ENCODE measurements at places on chromosomes 11 and 22.

DNA sequence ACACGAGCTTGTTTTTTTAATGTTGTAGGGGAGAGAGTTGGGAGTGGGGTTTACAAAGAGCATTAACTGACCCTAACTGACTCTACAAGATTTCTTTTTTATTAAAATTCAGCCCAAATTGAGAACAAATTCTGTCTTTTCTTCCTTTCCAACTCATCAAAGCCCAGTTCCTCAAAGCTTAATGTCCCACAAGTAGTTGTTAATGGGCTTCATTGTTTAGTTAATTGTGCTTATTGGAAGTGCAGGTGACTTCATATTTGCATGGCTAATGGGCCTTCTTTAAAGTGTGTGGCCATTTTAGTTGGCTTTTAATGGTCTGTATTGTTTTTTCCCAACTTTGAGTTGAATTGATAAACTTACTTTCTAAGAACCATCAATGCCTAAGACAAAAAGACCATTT, 39.8 kb downstream of the MPPED2 start:
- DNase-seq, result no peak

- no peak for DNase-seq
These were observed 264.8 kb downstream of the INSC start for GRCh38 chr11:15379483-15379882.

DNA sequence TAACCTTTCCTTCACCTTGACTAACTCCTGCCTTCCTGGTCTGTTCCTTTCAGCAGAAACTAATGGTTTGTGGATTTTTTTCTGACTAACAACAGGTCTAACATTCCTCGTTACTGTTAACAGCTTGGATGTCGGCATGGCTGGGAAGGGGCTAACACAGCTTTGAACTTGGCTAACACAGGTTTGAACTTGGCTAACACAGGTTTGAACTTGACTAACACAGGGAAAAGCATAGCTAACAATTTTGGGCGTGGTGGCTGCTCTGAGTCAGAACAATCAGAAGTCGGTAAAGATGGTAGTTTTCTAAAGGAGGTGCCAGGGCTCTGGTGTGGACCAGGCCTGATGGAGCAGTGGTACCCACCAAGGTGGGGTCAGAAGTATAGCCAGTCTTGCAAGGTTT, 16.1 kb downstream of the MIAT start:
- no peak for DNase-seq

- DNase-seq, result no peak
These were observed 40.7 kb downstream of the MOB2 start for GRCh38 chr11:1445741-1446445.

- no peak for DNase-seq
These were observed 4.3 kb upstream of the BCR start for GRCh38 chr22:23175817-23176644.

DNA sequence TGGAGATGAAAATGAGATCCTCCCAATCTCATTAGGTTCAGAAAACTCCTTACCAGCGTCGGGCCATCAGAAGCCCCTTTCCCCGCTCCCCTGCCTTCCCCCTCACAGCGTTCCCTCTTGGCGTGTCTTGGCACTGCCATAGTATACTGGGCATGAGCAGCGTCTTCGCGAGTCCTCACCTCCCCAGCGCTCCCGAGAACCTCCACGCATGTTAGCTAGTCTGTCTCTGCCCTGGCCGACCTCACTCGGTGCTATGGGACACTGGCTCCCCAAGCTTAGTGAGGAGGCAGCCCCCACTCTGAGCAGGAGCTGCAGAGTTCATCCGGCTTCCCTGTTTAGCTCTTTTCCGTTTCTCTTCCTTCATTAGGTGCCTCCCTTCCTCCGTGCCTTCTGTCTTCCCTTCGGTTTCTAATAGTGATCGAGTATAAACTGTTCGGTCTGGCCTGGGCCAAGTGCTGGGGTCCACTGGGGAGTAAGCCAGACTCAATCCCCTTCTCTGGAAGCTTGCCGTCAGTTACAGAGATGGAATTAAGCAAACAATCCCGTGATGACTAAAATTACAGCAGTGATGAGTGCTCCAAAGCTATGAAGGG, 63.8 kb upstream of the OPCML start:
- DNase-seq, result no peak

- DNase-seq, result no peak
These were observed 161.1 kb upstream of the SNX19 start for GRCh38 chr11:131077340-131077739.

GRCh38 chr11:44625759-44626523, 60.5 kb downstream of the CD82 start:
- DNase-seq, result no peak

GRCh38 chr11:34431979-34432378, 6.8 kb upstream of the CAT start:
- DNase-seq, result no peak

DNA sequence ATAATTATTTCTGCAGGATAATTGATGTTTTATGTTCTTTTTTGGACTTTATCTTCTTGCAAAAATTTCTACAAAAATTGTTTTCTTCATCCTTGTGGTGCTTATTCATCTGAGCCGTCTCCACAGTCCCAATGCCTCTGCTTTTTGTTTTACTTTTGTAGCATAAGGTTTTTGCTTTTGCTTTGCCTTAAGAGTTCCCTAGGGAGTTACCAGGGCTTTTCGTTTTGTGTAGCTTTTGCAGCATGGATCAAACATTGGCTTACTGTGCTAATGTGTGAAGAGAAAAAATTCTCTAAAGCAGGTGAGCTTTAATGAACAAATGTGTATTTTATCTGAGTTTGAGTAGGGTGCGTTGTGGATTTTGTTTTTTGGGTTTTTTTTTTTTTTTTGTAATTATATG, 11.8 kb downstream of the XBP1 start:
- DNase-seq, result no peak

GRCh38 chr22:17057959-17058814, 26.6 kb upstream of the IL17RA start:
- DNase-seq, result peak; percentile 62

- no peak for DNase-seq
These were observed 25.4 kb downstream of the A4GALT start for GRCh38 chr22:42695294-42695693.

GRCh38 chr11:69666752-69667536, 8.2 kb downstream of the LTO1 start:
- no peak for DNase-seq

DNA sequence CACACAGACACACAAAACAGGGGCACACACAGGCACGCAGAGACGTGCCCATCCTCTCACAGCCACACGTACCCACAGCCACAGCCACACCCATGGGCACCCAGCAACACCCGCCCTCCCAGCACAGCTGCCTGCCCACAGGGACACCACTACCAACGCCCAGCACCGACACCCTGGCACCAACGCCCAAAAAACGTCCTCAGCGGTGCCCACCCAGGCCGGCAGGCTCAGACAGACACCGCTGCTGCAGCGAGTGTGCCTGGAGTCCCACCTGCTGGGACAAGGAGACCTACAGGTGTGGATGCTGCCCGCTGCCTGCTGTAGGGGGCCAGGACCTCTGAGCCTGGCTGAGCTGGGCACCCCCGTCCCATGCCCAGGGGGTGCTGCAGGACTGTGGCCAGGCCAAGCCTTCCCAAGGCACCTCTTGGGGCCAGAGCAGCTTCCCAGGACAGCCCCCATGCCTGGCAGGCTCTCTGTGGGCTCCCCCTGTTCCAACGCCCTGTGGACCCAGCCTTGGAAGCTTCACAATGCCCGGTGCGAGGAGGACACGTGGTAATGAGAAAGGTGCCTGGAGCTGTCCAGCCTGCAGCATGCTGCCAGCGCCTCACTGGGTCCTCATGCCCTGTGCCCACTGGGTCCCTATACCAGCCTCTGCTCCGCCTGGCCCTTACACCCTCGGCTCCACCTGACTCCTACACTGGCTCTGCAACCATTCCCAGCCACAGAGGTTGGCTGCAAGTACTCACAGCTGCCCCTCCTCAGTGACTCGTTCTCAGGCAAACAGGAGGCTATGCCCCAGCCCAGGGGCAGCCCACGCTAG, 45.8 kb upstream of the TH start:
- no peak for DNase-seq

DNA sequence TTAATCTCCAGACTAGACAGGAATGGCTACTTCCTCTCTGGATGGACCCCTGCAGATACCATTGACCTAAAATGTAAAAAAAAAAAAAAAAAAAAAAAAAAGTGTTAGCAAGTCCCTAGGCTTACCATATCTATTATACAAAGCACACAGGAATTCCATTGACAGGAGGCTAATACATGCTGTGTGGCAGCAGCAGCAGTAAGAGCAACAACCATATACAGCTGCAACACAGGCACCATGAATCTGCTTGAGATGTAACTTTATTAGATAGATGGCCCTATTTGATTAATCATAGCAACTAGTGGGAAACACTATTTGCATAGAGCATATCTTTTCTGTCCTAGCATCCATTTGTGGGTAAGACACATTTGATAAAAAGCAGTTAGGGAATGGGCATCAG, 1447.1 kb downstream of the FAM181B start:
- DNase-seq, result no peak

DNA sequence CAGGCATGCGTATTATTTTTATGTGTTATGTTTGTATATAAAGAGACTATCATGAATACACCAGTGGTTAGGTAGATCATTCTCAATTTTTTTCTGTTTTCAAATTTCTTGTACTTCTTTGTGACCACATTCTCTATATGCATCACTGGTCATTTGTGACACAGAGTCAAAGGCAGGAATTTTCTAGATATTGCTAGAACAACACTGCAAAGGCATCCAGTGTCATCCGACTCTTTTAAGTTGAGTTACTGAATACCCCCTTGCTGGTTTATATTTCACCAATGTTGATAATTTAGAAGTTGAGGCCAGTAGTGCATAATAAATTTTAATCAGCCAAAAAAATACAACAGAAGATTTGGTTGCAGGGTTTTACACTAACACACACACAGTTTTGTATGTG, 351.8 kb downstream of the CASP12 start:
- DNase-seq, result no peak

GRCh38 chr11:45388472-45388871, 102.3 kb upstream of the SYT13 start:
- DNase-seq, result no peak

DNA sequence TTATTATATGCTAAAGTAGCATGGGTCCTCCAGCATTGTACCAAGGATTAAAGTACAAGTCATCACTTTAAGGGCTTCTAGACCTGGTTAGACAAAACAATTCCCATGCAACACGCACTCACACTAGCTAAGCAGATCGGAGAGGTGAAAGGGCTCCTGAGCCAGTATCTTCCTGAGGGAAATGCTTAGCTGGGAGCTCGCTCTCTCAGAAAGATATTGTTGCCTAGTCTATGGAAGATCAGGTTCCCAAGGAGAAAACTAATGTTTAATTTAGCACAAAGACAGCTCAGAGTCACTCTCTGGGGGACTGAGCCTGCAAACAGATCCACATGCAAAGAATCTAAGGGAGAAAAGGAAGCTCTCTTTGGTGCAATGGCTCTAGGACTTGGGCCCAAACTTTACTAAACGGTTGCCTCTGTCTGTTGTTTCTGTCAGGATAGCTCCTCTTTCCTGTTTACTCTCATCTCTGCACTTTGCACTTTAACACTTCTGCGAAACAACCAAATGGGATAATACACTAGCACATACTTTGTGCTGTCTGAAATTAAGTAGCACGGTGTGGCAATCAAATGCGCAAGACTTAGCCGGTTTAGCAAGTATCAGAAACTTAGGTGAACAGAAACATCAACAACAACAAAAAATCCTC, 10.7 kb downstream of the MAML2 start:
- no peak for DNase-seq

DNA sequence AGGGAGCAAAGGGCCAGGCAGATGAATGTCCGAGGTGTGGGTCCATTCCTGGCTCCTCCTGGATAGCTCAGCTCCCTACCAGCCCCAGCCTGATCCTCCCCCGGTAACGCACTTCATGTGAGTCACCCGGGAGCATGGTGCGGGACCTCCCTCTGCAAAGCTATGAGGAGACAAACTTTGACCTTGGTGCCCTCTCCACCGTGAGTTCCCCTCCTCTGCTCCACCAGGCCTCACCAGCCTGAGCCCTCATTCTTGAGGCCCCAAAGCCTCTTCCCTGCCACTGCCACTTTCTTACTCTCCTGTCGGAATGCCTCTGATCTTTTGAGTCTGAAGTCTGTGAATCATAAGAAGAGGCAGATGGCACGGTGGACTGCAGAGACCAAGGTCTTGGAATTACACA, 37.4 kb upstream of the CD82 start:
- no peak for DNase-seq

GRCh38 chr11:36724742-36725385, 126.8 kb upstream of the RAG2 start:
- no peak for DNase-seq

DNA sequence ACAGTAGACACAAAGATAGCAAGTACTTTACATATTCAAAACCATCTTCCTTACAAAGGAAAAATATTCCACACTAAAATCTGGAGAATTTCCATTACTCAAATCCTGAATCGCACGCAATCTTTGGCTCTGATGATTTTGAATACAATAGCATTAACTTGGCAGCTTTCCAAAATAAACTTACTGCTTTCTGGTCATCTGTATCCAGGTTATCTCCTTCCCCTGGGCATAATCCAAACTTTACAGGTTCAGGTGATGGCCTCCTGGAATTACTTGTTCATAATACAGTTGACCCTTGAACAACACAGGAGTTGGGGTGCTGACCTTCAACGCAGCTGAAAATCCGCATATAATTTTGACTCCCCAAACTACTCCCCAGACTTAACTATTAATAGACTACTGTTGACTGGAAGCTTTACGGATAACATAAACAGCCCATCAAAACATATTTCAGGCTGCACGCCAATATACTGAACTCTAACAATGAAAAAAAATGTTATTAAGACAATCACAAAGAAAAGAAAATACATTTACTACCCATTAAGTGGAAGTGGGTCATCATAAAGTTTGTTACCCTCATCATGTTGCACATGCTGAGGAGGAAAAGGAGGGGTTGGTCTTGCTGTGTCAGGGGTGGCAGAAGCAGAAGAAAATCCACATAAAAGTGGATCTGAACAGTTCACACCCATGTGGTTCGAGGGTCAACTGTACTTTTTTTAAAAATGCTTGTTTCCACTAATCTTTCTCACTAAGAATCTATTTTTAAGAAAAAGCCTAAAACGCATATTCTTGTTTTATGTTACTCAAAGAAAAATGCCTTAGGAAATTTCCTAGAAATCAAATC, 6.5 kb downstream of the MTMR2 start:
- DNase-seq, result no peak

DNA sequence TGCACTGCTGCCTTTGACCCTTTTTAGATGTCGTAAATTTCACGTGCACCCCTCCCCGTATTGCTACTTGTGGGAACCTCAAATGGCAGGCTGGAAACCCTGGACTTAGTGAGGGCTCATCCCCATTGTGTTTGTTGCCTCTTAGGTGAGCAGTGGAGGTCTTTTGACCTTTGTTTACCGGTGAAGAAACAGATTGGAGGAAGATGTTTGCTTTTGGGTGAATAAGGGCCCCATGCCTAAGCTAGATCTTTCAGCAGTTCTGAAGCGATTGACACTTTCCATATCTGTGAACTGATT, 782 bp downstream of the SMARCB1 start:
- DNase-seq, result no peak
